Mucosa of descending colon (tissue), 3 donors: ENCODE measurements at places on chromosomes 16 and 17. TPM values are rescaled to one million over a fixed set of nuclear protein-coding genes. Genes with fewer than 3 reads are reported as not detected.

DNA sequence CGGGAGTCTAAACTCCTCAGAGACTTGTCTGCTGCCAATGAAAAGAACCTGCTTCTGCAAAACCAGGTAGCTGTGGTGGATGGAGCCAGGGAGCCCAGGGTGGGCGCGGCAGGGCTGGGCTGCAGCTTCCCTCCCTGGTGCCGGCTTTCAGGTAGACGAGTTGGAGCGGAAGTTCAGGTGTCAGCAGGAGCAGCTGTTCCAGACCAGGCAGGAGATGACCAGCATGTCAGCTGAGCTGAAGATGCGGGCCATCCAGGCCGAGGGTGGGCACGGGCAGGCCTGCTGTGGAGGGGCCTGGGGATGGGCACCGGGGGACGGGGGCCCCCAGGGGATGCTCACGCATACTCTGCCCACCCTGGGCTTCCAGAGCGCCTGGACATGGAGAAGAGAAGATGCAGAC lies 3.2 kb upstream of the RAC3 start:
- DNase-seq, result no peak

DNA sequence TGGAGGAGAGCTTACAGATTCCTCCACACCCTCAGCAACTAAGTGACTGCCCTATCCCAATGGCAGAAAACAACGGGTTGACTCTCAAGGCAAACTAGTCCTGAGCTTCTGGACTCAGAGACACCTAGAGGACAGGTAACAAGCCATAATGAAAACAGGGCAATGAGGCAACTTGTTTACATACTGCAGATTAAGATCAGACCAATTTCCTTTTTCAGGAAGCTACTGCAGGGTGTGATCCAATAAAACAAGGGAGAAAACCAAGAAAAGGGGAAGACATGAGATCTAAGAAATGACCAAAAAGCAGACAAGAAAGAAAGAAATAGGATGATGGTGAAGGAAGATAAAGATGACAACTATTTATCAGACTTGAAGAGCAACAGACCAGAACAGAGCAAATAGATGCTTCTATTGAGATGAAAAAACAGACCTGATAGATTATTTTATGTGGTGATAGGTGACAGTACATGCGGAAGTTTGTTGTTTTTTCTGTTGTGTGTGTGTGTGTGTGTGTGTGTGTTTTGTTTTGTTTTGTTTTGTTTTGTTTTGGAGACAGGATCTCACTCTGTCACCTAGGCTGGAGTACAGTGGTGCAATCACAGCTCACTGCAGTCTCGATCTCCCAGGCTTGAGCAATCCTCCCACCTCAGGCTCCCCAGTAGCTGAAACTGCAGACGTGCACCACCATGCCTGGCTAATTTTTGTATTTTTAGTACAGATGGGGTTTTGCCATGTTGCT lies 120.7 kb downstream of the GAS7 start:
- DNase-seq, result no peak

DNA sequence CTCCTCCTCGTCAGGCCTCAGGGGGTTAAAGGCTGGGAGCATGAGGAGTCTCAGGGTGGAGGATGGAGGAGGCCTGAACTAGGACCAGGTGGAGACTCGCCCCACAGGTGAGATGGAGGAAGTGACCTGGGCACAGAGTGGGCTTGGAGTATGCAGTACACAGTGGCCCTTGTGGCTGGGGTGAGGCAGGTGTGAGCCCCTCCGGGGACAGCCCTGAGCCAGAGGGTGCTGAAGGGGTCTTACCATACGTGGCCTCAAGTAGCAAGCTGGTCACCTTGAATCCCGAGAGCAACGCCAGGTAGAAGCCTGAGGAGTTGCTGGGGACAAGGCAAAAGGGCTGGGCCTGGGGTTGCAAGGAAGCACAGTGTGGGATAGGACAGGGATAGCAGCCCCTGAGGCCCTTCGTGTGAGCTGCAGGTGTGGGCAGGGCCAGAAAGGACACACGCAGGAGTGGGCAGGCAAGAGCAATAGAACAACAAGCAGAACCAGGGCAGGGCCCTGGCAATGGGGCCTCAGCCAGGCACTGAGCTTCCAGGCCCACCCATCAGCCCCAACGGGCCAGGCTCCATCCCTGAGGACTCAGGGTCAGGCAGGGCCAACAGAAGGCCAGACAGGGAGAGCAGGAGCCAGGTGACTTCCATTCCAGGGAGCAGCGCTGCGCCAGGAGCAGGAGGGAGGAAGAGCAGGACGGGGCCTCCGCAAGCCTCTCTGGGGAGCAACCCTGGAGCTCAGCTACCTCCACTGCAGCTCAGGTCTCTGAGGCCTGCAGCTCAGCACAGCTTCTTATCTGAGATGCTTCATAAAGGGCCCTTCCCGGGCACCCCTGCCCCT lies 64.2 kb upstream of the TNRC6C start:
- no peak for DNase-seq

Gene ABCC12
- not detected for total RNA-seq

DNA sequence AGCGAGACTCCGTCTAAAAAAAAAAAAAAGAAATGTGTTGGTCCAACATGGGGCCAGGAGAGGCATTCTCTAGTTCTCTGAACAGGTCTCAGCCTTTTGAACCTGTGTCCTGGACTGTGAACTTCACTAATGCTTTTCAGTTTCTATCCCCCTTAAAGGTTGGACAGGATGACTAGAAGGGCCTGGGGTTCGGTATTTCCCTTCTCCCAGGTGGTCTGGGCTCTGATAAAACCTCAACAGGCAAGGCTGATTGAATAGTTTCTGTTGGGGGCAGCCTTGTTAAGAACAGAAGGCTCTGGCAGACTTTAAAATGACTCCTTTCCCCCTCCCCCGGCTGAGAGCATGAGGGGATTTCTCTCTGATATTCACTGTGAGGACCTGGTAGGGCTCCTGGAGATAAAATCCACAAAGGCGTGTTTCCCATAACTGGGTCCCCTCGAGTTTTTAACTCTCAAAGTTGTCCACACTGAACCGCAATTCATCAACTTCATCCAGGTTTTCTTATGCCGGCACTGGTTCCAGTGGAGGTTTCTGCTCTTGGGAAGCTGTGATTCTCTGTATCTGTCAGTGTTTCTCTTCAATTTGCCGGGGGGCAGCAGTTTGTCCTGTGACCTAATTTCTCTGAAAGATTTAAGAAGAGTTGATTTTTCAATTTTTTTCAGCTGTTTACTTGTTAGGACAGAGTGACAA lies 91.3 kb downstream of the METRNL start:
- no peak for DNase-seq

DNA sequence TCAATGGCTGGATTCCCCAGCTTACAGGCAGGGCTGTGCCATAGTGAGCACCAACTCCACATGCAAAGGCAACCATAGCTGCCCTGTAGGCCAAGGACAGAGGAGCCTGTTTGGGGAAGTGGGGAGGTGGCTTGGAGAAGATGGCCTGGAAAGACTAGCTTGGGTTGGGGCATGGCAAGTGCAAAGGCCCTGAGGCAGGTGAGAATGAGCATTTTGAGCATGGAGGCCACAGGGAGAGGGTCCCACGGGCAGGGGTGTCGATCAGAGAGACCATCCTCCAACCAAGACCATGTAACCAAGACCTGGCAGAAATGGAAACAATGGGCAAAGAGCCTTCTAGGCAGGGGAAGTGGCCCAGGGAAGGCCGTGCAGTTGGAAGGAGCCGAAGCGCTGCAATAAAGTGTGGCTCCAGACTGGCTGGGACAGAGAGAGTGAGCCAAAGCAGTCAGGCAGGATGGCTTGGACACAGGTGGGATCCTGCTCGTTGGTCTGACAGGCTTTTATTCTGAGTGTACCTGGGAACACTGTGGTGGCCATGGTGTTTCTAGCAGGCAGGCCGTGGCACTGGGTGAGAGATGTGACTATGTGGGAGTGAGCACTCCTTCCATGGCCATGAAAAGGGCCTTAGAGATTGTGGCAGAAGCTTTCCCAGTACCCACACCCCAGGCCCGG lies 24.8 kb upstream of the MPRIP start:
- no peak for DNase-seq

GRCh38 chr16:11084876-11085485 lies 140.6 kb downstream of the CLEC16A start:
- no peak for DNase-seq

DNA sequence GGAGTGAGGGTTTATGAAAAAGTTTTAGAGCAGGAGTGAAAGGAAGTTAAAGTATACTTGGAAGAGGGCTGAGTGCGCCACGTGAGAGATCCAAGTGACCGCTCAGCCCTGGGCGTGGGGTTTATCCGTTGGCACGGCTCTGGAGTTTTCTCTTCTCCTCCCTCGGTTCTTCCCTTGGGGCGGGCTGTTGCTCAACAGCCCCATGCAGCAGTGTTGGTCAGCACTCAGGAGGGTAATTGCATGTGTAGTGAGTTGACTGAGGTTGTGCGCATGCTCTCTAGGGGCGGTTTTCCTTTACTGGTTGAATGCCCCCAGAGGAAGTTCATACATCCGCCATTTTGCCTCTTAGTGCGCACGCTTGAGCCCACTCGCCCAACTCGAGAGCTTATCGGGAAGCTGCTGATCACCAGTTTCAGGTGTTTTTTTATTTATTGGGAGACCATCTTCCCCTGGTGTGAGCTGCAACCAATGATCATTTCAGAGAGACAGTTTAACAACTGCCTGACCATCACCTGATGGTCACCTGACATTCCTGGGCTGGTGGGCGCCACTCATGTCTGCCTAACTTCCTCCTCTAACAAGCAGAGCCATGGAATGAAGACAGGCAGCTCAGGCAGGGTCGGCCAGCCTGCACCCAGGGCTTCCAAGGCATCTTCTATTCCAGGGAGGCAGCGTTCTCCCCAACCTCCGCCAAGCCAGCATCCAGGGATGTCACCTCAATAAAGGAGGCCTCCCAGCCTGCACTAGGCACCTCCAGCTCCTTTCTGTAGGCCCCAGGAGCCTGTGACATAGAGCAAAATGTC lies 41.3 kb upstream of the DNAH17 start:
- no peak for DNase-seq

Gene ASGR2
- total RNA-seq, result not detected

- no peak for DNase-seq
Observed at GRCh38 chr16:13909872-13910303, 10.1 kb upstream of the ERCC4 start.

DNA sequence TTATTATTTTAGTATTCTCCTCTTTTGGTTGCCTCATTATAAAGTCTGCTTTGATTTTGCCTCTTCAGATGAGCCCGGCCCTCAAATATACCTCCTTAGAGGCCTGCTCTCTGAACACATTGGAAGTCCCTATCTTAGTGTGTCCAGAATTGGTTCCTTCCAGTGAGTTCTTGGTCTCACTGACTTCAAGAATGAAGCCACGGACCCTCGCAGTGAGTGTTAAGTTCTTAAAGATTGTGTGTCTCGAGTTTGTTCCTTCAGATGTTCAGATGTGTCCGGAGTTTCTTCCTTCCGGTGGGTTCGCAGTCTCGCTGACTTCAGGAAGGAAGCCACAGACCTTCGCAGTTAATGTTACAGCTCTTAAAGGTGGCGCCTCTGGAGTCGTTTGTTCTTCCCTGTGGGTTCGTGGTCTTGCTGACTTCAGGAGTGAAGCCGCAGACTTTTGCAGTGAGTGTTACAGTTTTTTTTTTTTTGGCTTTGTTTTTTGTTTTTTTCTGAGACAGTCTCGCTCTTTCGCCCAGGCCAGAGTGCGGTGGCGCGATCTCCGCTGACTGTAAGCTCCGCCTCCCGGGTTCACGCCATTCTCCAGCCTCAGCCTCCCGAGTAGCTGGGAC lies 45.8 kb upstream of the NOS2 start:
- DNase-seq, result no peak

DNA sequence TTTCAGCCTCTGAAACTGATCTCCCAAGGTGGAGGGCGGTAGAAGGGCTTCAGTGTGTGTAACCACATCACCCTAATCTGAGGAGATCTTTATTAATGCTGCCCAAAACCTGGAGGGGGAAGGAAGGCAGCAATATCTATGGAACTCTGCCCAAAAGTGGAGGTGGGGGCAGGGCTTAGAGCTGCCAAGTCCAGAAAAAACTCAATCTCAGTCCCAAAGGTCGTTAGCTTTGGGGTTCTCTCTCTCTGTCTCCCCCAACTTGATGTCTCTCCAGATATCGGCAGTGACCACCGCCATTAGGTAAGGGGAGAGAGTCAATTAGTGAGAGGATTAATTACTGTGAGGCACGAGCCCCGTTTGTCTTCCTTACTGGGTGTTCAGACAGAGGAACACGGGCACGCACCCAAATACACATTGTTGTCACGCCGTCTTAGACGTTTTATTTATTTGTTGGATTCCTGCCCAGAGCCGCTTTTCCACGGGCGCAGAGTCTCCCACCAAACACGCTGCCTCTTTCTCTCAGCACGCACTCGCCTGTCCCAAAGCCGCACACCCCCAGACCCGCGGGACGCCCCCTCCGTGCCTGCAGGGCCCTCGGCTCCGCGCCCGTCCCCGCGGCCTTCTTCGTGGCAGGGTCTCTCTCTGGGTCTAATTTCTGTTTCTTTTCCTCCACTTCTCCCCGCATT lies 5.4 kb upstream of the LHX1 start:
- no peak for DNase-seq

Gene DBNDD1
- total RNA-seq, result 1.7 TPM

DNA sequence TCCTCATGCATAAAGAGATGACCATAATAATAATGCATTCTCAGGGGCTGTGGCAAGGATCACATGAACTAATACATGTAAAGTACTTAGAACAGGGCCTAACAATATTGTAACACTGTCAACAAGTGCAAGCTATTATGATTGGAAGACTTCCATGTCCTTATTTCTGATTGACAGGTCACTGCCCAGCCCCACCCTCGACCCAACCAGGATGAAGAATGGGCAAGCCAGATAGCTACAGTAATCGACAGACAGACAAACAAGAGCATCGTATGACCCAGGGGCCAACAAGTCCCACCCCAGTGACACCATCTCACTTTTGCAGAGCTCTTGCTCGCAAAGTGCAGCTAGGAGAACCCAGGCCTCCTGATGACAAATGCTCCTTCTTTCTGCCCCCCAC lies 14.6 kb upstream of the MMP2 start:
- DNase-seq, result no peak

- DNase-seq, result no peak
Observed at GRCh38 chr17:41959336-41960095, 7.1 kb upstream of the CNP start.

Gene STH
- not detected for total RNA-seq

Gene TLCD2
- 45.6 TPM for total RNA-seq

DNA sequence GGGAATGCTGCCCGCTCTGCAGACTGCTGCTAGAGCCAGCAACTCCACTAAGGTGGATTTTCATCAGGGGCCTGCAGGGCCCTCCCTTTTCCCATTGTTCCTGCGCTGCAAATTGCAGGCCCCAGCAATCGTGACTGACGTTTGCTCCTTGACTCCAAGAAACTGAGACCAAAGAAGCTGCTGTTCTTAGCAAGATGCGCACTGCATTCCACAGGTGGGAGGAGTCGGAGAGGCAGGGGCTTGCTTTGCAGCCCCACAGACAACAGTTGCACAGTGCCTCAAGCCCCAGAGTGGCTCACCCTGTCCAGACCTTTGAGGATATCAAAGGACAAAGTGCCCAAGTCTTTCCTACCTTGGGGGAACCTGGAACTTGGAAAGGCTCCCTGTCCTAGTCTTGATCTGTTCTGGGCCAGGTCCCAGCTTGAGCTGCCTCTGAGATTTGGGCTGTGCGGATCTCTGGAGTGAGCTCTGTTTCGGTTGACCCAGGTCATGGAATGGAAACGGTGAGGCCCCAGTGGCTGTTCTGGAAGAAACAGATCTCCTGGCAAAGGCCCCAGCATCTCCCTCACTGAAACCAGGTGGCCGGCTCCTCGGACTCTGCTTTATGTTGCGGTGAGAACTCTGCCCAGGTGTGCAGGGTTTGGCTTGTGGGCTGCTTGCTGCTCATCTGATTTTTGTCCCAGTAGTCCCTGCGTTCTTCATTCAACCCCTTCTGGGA lies 24.9 kb downstream of the PLCD3 start:
- DNase-seq, result no peak
